ENCODE measurements at places on chromosomes 2 and 18.
A peak's percentile ranks its signal among the peaks of the same experiment; 100 is the strongest.

GRCh38 chr2:40148334-40148733 lies 303.6 kb downstream of the SLC8A1 start:
- no peak for DNase-seq

DNA sequence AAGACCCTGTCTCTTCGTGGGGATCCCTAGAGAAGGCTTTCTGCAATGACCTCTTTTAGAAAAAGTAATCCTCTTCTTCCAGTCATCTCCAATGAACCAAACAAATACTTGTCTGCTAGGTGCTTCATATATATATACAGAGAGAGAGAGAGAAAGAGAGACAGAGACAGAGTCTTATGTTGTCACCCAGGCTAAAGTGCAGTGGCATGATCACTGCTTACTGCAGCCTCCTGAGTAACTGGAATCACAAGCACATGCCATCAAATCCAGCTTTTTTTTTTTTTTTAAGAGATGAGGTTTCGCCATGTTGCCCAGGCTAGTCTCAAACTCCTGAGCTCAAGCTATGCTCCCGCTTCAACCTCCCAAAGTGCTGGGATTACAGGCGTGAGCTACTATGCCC lies 18.6 kb upstream of the PKDCC start:
- no peak for DNase-seq

- no peak for DNase-seq
Measured at GRCh38 chr2:42984081-42984480, 191.7 kb upstream of the HAAO start.

DNA sequence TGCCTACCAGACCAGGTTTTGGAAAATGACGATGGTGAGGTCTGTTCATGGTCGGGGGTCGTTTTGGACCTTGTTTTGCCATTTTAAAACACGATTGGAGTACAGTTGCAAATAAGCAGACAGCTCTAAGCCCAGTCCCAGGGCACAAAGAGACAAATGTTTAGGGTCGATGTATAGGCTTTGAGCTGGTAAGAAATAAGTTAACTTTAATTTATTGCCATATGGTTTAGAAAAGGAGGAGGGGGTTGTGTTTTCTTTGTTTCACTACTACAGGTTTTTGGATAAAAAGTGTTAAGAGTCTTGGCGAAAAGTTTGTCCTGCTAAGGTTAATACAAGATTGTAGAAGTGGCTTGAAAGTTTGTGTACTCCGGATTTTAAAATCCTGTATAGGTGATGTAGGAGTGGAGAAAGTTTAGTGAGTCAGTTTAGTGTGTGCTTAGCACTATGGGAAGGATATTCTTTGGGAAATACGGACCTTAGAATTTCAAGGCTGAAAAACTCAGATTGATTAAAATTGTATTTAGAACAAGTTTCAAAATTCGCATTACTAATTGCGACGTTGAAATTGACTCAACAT lies 1.3 kb downstream of the KCMF1 start:
- peak; percentile 52 for DNase-seq

- no peak for DNase-seq
Measured at GRCh38 chr18:24875777-24876176, 415.3 kb downstream of the HRH4 start.

GRCh38 chr2:242098445-242099128 lies 229.1 kb downstream of the RTP5 start:
- DNase-seq: no peak

DNA sequence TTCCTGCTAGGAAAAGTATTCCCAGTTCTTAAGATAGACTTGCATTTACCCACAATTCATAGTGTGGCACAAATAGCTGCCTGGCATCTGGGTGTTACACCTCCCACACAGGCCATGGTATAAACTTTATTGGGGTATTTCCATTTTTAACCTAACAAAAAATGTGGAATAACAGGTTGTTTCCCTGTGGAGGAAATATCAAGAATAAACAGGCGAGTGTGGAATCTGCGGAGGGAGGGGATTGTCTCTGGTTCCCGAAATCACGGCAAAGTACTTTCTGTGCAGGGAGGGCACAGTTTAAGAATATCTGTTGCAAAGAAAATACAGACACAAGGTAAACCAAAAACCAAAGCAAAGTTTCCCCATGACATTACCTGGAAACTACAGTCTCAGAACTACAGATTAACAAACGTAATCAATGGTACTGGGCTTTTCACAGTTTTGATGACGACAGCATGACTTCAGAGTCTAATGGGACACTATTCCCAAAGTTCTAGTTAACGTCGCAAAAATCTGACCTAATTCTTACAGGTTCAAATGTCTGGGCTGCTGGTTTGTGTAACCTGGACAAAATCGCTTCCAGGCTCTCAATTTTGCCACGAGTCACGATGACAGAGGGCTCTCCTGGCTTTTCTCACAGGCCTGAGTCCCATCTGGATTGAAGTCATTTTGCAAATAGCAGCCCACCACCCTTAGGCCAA lies 1.4 kb downstream of the STARD7 start:
- peak; percentile 57 for DNase-seq

- no peak for DNase-seq
Measured at GRCh38 chr2:74021407-74021755, 36.7 kb downstream of the TET3 start.

DNA sequence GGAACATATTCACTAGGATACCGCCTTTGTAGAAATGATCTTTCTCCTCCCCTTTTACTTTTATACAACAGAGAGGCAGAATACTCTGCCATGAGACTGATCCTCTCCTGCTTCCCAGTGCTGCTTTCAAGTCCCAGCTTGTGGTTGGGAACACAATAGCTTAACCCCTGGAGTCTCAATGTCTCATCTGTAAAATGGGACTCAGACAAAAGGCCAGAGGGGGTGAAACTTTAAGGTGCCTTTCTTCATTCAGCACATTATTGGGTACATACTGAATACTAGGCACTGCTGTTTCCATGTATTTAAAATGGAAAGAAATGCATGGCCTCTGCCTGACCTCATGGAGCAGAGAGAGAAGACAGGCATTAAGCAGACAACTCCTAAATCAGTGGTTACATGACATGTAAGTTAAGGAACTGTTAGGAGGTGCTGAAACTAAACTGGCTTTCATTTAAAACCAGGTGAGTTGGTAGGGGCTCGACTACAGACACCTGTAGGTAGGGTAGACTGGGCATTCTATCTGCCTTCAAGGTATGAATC lies 53.8 kb downstream of the MAP4K4 start:
- DNase-seq: no peak

- DNase-seq: peak; percentile 92
Measured at GRCh38 chr2:165401285-165401852, 68.1 kb upstream of the CSRNP3 start.

DNA sequence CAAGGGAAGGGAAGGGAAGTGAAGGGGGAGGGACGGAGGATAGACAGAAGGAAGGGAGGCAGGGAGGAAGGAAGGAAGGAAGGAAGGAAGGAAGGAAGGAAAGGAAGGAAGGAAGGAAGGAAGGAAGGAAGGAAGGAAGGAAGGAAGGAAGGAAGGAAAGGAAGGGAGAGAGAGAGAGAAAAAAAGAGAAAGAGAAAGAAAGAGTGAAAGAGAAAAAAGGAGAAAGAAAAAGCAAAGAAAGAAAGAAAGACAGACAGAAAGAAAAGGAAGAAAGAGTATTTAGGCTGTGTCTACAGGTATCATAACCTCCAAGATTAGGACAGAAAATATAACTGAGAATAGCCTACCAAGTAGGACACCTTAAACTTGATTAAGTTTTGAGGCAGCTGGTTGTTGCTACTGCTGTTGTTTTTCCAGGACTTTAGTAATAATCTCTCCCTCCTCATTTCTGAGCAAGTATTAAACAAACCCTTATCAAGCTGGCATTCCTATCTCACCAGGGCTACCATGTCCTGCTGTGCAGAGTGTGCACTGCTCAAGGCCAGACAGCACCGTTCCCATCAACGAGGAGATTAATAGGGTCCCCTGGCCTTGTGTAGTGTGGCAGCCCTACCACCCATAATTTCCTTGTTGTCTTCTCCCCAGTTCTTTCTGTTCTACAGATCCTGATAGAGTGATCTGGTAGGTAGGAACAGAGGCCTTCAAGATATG lies 90.5 kb upstream of the FHL2 start:
- no peak for DNase-seq

- peak; percentile 48 for DNase-seq
Measured at GRCh38 chr18:55152801-55153200, 193.5 kb upstream of the CCDC68 start.

DNA sequence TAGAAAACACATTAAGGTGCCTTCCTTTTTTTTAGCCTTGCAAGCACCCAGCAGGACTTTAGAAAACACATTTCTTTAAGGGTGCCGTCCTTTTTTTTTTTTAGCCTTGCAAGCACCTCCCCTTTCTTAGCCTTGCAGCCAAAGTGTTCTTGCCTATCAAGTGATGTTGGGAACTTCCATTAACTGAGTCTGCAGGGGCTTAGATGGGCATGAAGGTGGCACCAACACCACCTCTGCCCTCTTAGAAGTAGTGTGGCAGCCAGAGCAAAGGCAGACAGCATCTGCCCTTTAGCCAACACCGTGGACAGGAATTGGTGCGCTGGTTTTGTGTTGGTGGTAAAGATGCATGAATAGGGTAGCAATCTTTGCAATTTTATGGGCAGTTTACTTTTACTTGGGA lies 211.6 kb upstream of the SP5 start:
- no peak for DNase-seq

DNA sequence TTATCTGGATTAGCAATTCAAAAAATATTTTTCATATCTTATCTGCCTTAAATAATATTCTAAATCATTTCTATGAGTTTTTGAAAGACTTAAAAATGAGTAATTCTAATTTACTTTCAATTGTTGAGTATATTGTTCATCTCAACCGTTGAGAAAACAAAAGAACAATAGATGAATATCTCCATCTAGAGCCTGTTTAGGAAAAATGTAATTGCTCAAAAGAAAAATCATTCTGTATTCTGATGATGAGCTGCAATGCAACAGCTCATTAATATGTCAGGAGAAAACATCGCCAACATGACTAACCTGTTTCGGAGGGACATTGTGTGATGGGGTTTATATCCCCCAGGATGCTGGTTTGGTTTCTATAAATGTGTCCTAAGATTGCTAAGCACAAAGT lies 417.6 kb downstream of the SUCLG1 start:
- no peak for DNase-seq

- DNase-seq: no peak
Measured at GRCh38 chr2:42572297-42573081, 4.1 kb downstream of the MTA3 start.

- peak; percentile 90 for DNase-seq
Measured at GRCh38 chr2:100957996-100958653, 44.0 kb upstream of the RPL31 start.

DNA sequence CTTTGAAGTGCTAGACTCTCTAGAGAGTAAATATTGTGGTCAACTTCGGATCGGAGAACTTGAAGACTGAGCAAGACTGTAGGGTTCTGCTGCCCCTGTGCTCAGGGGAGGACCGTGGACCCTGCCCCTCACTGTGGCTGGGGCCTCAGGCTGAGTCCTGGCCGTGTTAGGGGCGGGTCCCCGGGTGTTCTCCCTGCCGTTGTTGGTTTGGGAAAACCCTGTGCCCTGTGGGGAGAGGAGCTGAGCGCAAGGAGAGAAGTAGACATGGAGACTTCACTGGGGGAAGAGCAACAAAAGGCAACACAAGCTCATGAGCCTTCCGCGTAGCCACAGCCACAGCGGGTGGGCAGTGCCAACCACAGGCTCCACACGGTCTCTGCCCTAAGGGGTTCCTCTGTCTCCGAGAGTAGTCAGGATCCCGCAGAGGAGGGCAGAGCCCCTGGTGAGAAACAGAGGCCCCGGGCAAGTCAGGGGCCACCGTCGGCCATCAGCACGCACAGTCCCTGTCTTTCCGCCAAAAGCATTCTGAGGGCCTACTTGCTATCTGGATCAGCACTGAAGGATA lies 53.1 kb downstream of the NTSR2 start:
- DNase-seq: no peak

- no peak for DNase-seq
Measured at GRCh38 chr18:45900623-45901022, 66.5 kb downstream of the EPG5 start.

DNA sequence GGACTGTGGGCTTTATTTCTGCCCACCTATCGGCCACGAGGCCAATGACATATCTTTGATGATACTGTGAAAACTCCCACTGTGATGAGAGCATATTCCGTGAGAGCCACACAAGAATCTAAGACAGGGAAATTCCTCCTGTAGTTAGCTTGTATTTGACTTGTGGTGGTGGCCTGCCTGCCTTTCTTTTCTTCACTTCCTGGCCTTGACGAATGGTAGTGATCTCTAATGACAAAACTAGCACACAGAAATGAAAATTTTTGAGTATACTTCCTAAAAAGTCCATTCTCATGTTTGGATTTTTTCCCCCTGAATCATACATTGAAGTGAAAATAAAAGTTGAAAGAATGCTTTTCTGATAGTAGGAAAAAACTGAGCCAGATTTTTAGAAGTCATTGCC lies 94.4 kb downstream of the MGAT5 start:
- DNase-seq: no peak

- DNase-seq: peak; percentile 88
Measured at GRCh38 chr2:108193251-108193650, 46.5 kb upstream of the SULT1C3 start.

GRCh38 chr2:178403671-178404306 lies 47.2 kb downstream of the PRKRA start:
- no peak for DNase-seq

DNA sequence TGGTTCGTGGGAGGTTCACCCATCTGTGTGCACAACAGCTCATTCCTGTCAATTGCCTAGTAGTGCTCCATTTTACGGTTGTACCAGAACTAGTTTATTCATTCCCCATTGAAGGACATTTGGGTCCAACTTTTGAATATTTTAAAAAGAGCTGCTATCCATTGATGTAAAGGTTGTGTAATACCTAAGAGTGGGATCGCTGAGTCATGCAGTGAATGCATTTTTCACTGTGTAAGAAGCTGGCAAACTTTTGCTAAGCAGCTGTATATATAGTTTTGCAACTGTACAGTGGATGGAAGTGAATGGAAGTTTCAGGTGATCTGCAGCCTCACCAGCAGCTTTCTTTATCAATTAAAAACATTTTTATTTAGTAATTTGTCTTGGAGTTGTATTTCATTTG lies 104.5 kb downstream of the DCDC2C start:
- peak; percentile 48 for DNase-seq

- DNase-seq: no peak
Measured at GRCh38 chr2:3267869-3268704, 109.5 kb downstream of the EIPR1 start.

DNA sequence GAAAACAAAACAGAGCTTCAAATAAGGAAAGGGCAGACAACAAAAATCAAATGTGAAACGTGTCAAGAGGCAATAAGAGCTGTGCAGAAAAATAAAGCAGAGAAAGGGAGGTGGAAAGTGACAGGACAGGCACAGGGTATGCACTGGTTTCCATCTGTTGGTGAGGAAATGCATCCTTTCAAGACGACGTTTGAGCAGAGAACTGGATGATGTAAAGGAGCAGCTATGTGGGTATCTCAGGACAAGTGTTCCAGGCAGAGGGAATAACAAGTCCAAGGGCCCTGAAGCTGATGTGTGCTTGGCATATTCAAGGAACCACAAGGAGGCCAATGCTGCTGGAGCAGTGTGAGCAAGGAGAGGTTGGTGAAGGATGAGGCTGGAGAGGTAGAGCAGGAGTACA lies 168.9 kb upstream of the SERPINE2 start:
- no peak for DNase-seq

GRCh38 chr18:35641916-35642315 lies 60.4 kb downstream of the GALNT1 start:
- peak; percentile 1 for DNase-seq

Data from PC-3 (cell line).